ENCODE measurements at places on chromosomes 2 and 18.
A peak's percentile ranks its signal among the peaks of the same experiment; 100 is the strongest.

- no peak for DNase-seq
Measured at GRCh38 chr2:239732666-239733010, 292.5 kb downstream of the NDUFA10 start.

GRCh38 chr2:160976797-160977196 lies 183.4 kb upstream of the TANK start:
- no peak for DNase-seq

DNA sequence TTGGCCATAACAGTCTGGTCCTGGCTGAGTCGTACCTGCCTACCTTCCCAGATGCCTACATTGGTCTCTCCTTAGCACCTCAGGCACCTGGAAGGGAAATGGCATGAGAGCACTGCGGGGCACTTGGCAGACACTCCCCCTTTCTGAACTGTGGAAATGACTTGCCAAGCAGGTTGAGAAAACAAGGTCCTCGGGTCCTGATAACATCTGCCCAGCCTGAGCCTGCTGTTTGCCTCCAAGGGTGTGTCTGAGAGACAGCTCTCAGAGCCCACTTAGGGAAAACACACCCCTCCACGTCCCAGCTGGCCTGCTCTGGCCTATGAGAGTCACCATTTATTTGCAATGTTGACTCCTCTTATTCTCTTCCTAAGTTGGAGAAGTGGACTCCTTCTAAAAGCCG lies 10.5 kb downstream of the FAM110C start:
- DNase-seq = no peak

- DNase-seq = no peak
Measured at GRCh38 chr2:170339750-170340692, 162.1 kb downstream of the MYO3B start.

GRCh38 chr2:188693111-188693510 lies 281.1 kb upstream of the COL3A1 start:
- no peak for DNase-seq

- no peak for DNase-seq
Measured at GRCh38 chr18:36451454-36452251, 154.1 kb downstream of the FHOD3 start.

- DNase-seq = no peak
Measured at GRCh38 chr2:121368836-121369235, 83.8 kb upstream of the TFCP2L1 start.

GRCh38 chr2:152328013-152328412 lies 7.0 kb upstream of the FMNL2 start:
- DNase-seq = no peak

- no peak for DNase-seq
Measured at GRCh38 chr2:130302164-130302886, 40.4 kb upstream of the IMP4 start.

DNA sequence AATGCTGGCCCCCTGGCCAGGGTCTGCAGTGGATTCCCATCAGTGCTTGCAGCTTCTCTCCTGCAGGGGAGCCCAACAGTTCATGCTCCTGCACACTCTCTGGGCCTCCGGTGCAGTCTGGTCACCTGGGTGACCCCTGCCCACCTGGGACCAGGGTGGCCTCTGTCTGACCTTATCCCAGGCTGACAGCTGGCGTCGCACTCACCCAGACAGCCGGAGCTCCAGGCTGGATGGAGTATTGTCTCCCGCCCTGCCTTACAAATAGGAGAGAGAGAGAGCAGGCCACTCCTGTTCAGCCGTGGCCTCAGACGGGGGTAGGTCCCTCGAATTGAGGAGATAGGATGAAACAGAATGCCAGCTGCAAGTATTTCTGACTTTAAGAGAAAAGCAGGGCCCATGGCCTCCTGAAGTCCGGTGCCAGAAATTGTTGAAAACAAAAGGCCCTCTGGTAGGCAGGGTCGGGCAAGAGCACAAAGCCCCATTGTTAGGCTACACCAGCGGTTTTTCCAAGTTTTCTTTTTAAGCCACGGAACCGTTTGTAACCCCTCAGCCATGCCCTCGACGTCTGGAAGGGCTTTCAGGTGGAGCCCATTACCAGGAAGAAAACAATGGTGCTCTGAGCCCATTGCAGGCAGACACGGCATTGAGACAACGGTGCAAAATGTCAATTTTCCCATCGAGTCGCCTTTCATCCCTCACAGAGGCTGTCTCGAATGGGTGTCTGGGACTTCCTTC lies 258.4 kb downstream of the BCL11A start:
- DNase-seq = no peak

DNA sequence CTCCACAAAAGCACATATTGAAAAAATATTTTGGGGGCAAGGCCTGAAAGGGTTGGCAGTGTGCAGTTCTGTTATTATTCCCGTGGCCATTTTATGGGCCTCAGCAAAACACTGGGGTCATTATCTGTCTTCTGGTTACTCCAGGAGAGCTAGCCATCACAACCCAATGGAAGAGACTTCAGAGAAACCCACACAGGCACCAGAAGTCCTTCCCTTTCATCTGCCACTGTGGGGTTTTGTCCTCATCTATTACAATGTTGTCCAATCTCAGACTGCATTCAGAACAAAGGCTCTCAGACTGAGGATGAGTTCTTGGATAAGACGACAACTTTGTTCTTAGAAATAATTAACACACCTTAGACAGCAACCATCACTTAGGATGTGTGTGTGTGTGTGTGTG lies 98.4 kb downstream of the PIEZO2 start:
- DNase-seq = no peak

- DNase-seq = no peak
Measured at GRCh38 chr2:217680381-217680780, 322.4 kb downstream of the TNS1 start.

DNA sequence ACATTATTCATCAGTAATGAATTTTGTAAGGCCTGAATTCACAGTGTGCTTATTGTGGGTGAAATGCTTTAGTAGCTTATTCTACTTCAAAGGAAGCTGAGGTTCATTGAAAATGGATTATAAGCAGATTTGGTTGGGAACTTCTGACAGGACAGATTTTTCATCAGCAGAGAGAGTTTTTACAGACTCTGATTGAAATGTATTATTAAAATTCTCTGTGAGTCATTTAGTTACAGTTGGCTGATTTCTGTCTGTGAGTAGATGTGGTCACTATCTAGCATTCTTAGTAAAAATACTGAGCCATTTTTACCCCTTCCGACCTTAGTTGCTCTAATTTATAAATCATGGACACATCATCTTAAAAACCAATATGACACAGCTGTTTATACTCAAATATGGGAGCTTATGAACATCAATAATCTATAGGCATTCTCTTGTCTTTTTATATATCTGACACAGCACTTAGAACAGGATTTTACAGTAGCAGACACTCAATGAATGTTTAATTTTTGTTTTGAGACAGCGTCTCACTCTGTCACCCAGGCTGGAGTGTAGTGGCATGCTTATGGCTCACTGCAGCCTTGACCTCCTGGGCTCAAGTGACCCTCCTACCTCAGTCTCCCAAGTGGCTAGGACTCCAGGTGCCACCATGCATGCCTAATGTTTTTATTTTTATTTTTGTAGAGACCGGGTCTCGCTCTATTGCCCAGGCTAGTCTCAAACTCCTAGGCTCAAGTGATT lies 239.6 kb downstream of the BABAM2 start:
- no peak for DNase-seq

- no peak for DNase-seq
Measured at GRCh38 chr18:24138409-24138788, 463 bp upstream of the CABYR start.

DNA sequence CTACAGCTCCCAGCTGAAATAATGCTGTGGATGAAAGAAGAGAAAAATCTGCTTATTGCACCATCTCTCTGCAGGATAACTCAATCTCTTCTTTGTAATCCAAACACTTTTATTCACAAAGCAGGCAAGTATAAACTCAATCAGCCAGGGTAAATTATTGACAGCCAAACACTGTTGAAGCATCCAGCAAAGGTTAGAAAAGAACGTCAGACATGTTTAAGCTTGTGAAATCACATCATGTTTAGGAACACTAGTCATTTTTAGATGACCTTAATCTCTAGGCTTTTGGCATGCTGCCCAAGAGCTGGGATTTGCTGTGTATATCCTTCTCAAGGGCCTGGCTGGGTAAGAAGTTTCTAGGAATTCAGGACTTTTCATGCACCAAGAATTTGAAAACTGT lies 1148.1 kb upstream of the FANCL start:
- no peak for DNase-seq

DNA sequence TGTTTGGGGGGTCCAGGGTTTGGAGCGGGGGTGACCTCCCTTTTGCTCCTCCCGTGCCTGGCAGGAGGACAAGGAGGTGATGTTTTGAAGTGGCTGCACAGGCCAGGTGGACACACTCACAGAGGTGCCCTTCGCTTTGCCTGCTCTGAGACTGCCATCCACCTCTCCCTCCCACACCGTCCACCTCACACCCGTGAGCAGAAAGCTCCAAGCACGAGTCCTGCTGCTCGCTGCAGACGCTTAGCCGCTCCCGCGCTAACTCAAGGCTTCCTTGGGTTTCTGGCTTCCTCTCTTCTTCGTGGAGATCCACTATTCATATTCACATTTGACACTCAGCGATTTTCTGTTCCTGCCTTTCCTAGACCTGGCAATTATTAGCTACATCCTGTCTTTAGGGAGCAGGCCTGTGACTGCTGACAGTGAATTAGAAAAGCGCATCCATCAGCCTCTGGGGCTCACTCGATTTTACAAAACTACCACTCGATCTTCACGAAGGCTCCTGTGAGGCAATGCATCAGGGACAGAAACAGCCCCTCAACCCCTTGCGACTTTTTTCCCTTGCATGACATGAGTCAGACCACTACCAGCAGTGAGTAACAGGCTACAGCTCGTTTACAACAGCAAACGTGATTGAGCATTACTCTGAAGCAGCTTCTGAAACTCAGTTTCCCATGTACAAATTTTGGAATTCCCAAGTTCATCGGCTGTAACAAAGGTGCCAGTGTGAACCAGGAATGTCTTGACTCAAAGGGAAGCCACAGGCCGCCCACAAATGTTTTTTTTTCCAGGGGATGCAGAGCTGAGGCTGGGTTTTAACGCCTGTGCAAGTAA lies 238.7 kb upstream of the SOX11 start:
- DNase-seq = no peak

DNA sequence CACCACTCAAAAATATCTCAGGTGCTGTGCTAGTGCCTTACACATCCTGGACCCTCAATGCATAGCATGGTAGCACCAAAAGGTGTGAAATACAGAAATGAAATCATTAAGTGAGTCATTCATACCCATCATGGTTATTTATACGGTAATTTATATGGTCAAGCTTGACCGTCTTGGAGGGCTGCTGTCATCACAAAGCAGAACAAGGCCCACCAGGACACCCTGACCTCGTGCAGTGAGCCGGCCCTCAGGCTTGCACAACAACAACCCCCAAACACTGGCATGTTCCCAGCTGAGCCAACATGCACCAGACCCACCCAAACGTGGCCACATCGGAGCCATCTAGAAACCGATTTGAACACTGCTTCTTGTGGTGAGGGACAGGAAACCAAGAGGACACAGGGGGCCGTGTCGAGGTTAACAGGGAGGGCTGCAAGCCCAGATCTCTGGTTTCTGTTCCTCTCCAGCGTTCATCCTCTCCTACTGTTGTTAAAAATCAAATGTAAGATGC lies 378.5 kb upstream of the ID2 start:
- DNase-seq = peak; percentile 85

DNA sequence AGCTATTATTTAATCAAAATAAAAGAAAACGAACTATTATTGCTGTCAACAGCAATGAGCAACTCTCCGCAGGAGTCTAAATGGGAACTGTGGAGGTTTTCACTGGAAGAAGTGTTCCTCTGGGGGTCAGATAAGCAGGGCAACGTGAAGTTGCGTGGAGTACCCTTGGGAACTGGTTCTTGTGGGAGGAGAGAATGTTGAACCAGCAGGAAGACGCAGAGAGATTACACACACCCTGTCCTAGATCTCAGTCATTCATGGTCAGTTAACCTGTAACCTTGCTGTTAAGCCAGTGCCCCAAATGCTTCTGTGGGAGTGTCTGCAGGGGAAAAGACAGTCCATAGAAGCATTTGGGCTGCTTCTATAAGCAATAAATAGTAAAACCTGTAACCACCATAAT lies 20.4 kb upstream of the CABLES1 start:
- no peak for DNase-seq

- no peak for DNase-seq
Measured at GRCh38 chr2:172335736-172336135, 91.7 kb upstream of the ITGA6 start.

GRCh38 chr2:164920430-164920829 lies 34.9 kb downstream of the SLC38A11 start:
- no peak for DNase-seq

DNA sequence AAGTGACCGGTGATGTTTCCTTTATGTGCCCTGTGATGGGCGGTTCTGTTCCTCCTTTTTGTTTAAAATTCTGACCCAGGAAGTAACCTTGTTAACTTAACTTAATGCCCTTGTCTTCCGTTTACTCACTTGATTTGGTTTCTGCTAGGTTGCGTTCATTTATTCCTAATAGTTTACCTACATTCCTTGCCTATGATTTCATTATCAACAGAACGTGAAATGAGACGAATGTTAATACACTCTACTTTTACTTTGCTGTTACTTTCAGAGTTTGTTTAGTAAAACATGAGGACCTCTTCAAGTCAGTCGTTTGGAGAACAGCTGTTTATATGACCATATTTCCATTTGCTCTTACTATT lies 638 bp downstream of the CEP192 start:
- DNase-seq = no peak

DNA sequence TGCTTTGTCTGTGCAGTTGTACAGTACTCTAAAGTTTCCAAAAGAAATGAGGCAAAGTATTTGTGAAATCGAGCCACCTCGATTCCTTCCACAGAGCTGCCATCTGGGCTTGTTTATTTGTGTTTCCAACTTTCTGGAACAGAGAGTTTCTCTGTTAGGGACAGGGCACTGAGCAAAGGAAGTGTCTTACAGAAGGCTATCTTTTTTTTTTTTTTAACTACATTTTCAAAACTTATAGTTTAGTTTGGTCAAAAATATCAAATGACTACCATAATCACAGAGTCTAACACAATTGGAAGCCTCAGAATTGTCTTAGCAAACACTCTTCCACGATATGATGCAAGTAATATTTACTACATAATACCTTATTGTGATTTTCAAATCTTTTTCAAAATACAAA lies 796 bp downstream of the RFTN2 start:
- no peak for DNase-seq
